GM19239 (cell line): ENCODE measurements at places on chromosomes 12 and 14.

DNA sequence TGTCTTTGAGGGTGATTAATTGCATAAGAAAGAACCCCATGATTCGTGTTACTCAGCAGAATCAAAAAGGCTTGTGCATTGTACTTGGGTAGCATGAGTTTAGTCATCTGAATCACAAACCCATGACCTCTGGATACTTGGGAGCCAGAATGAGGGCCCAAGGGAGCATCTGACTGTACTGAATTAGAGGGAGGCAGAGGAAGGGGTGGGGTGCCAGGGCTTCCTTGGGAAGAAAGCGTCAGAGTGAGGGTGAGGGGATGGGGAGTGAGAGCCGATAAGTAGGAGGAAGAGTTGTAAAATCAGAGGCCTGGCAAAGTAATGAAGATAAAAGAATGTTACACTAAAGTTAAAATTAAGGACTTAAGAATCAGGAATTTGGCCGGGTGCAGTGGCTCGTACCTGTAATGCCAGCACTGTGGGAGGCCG is 29.8 kb downstream of the GPRC5D start:
- no peak for DNase-seq

- no peak for DNase-seq
Observed at GRCh38 chr12:110916295-110916875, 4.0 kb downstream of the MYL2 start.

- no peak for DNase-seq
Observed at GRCh38 chr14:86196471-86196870, 666.5 kb downstream of the FLRT2 start.

GRCh38 chr14:93895023-93895604 is 32.0 kb upstream of the FAM181A start:
- no peak for DNase-seq

- no peak for DNase-seq
Observed at GRCh38 chr14:23177181-23177580, 6.3 kb downstream of the SLC7A8 start.

DNA sequence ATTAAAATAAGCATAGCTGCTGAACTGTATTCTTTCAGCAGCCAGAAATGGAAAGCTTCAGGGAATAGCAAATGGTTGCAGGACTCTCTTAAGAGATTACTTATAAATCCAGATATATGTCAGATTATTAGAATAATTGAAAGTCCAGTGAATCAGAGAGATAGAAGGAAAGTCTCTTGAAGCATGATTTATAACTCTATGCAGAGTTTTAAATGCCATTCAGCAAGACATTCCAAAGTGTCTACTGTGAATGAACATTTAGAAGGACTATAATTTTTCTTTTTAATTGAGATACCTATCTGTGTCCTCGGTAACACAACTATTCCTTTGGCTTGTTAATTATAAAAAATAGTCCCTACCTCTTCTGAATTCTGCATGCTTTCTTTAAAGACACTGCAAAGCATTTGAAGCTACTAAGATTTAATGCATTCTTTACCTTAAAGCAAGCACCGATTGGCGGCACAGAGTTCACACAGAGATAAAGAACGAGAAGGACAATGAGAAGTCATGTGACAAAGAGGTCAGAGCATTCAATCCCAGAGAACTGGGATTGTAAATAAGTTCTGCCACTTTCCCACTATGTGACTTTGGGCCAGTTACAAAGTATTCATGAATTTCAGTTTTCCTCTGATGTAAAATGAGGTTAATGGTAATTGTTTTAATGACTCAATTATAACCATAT is 371.0 kb upstream of the ATP2B1 start:
- no peak for DNase-seq
